ENCODE measurements at places on chromosomes 3 and 15.

DNA sequence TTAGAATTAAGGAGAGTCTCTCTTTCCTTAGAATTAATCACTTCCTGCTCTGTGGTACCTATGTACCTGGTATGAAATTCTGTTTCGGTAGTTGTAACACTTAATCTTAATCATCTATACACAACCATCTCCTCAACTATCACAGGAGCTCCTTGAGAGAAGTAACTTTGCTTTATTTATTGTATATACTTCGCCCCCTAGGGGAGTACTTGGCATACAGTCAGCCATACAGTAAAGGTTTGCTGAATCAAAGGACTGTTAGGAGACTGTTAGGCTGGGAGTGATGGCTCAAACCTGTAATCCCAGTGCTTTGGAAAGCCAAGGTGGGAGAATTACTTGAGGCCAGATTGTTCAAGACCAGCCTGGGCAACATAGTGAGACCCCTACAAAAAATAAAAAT, 44.7 kb downstream of the RORA start:
- DNase-seq, result peak; percentile 28

DNA sequence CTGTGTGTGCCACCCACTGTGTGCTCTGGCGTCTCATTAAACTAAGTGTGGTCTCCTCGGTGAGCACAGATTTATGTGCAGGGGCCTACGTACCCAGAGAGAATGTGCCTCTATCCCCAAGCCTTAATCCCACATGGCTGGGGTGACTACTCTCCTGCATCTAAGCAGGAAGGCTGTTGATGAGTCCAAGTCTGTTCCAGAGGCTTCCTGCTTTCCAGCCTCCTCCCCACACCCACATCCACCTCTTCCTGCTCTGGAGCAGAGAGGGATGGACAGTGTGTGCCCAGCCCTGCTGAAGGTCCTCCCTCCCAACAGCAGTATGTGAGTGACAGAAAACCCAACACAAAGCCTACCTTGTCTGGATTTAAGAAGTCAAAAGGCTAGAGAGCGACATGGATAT, 38.8 kb upstream of the BCL2L10 start:
- no peak for DNase-seq

GRCh38 chr15:88467935-88468528, 524 bp downstream of the MRPS11 start:
- peak; percentile 25 for DNase-seq

DNA sequence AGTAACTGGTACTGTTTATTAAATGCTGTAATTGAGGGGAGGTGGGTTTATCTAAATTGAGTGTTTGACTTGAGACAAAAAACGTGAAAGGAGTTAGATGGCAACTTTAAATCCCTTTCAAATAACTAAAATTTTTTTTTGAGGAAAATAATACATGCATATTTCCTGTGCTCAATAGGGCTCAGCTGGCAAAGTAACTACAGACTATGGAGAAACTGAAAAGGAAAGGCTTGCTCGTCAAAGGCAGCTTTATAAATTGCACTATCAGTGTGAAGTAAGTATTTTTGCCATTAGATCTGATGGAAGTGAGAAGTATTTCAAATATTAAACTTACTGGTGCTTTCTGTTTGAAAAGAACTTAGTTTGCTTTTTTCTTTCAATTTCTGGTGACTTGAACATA, 72.2 kb downstream of the DZIP3 start:
- no peak for DNase-seq

GRCh38 chr3:46349484-46350261, 4.2 kb upstream of the CCR2 start:
- peak; percentile 61 for DNase-seq

All from activated CD4-positive, alpha-beta T cell treated with anti-CD3 and anti-CD28 coated beads, Interleukin-2, Interleukin-6, amounts not matched to agents 100 ng/mL and 50 ng/mL, durations not matched to agents 16 hours and 8 hours (primary cell).